ENCODE measurements at places on chromosomes 2 and 18.

DNA sequence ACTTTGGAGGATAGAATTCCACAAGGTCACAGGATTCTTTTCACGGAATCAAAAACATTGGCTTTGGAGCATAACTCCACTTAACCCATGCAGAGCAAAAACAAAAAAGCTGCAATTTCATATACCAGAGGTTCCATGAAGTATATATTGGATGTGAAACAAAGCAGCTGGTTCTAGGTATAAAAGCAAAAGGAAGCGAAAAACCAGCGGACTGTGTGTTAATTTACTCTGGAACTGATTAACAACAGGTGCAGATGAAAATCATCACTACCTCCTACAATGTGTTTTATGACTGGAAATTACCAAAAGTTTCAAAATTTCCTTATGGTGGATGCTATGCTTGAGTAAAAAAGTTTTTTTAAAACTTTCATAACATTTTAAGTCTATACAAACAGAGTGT, 54.4 kb upstream of the LINC00305 start:
- no peak for DNase-seq

DNA sequence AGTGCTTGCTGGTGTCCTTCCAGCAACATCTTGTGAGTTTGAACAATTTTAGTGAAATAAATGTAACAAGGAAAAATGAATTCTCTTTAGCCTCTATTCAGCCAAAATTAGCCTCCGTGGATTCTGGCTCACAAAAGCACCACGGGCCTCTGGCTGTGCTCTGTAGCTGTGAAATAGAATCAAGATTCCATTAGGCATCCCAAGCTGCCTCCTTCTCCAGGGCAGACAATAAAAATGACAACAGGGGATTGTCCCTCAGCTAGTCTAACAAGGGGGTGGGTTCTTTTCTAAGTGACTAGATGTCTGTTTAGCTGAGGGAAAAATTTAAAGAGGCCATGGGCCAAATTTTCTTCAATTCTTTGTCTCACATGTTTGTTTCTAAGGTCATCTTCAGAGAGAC, 254.7 kb upstream of the FIGN start:
- DNase-seq: no peak

GRCh38 chr2:233912691-233913423, 4.3 kb upstream of the TRPM8 start:
- no peak for DNase-seq

- DNase-seq: no peak
These were observed 109.3 kb downstream of the ADCYAP1 start for GRCh38 chr18:1013951-1014350.

- no peak for DNase-seq
These were observed 114.2 kb downstream of the SEPTIN10 start for GRCh38 chr2:109499566-109499965.

DNA sequence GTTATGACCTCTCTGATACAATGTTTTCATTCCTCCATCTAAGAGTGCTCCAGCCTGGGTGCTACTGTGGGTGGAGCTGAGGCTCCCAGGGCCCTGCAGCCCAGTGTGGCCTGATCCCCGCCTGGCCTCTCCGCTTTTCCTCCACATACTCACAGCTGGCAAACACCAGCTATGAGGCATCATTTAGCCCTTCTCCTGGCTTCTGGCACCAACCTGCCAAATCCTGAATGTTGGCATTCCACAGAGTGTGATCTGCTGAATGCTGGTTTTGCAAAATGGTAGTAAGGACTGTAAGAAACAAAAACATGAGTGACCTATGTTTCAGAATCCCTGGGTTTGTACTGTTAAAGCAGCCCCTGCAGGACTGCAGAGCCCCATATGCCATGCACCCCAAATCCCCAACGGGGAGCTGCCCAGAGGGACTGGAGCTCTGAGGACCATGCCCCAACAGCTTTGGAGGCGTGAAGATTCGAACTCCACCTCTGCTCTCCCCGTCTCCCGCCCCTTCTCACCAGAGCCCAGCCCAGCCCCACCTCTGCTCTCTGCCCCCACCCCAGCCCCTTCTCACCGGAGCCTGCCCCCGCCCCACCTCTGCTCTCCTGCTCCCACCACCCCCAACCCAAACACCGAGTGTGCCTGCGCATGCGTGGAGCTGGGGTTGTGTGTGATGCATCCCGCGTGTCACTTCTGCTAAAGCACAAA, 4.2 kb downstream of the SLC66A2 start:
- no peak for DNase-seq

- DNase-seq: no peak
These were observed 301.4 kb upstream of the SYT4 start for GRCh38 chr18:43578706-43579105.

DNA sequence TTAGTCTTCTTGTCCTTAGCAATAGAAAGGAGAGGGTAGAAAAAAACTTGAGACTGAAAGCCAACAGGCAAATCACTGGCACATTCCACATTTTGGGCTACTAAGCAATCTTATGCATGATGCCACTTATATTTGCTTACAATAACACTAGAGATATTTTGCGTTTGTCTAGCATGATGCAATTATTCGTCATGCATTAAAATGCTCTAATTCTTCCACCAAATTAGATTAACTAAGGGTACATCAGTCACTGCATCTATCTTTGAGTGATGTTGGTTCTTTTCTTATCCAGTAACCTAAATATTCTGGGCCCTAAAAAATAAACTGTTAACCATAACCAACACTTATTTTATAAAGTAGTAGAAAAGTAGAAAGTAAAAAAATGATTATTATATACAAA, 1311.7 kb upstream of the CDH2 start:
- DNase-seq: no peak

GRCh38 chr18:6336239-6336638, 78.5 kb downstream of the L3MBTL4 start:
- no peak for DNase-seq

GRCh38 chr2:237885931-237886684, 26.7 kb downstream of the RAMP1 start:
- DNase-seq: no peak

DNA sequence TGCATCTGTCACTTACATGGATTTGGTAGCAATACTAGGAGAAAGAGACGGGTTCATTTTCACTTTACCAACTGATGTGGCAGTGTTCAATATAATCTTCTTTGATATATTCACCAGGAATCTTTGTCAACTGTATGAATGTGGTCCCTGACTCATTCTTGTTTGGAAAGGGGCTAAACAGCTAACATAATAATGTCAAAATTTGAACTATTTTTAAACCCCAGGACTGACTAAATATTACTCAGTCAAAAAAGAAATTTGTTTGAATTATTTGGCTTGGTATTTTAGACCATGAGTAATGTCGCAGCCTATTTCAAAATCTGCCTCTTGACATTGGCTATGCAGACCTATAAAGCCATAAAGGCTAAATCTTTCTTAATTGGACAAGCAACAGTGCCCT, 413.7 kb upstream of the RGPD4 start:
- no peak for DNase-seq

All from cortex of kidney (tissue), 1 donor.